Activated T-cell treated with anti-CD3 and anti-CD28 coated beads, Interleukin-2, amount 50 U/mL, for 72 hours (primary cell): ENCODE measurements at places on chromosomes 6 and 20.
A peak's percentile ranks its signal among the peaks of the same experiment; 100 is the strongest.

- no peak for DNase-seq
Observed at GRCh38 chr6:110878751-110879522, 4.4 kb downstream of the AMD1 start.

- DNase-seq = no peak
Observed at GRCh38 chr6:37882724-37883413, 63.3 kb downstream of the ZFAND3 start.

DNA sequence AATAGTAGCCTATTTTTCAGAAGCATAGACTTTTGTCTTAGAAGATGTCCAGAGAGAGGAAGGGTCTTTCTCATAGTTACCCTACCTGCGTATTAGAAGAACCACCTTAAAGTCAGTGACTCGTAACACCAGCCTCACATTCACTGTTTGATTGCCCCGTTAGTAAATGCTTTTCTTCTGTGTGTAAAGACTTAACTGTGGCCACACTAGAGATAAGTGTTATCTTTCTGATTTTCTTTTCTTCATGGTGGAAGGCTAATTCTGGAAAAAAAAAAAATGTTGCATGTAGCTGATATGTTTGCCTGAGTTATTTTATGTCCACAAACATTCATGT is 83.9 kb downstream of the SAMD3 start:
- DNase-seq = no peak

DNA sequence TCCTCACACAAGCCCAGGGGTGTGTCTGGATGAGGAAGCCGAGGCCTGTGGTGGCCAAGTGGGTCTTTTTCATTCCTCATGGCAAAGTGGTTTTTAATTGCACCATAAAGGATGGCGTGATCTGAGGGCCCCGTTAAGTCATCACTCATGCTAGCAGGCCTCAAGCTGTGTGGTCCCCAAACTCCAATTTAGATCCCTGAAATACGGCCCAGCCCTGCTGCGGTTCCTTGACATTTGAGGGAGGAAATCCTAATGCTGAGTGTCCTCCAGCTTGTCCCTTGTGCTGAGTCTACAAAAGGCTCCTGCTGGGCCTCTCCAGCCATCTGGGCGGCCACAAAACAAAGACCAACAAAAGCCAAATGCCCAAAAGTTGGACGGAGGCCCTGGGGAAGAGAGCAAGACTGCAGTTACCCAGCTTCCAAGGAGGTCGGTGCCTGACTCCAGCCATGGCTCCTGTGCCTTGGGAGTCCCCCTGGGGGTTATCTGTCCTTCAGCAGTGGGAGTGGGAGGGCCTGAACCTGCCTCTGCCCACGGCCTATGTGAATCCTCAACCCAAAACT is 162.3 kb upstream of the PDE10A start:
- no peak for DNase-seq

GRCh38 chr6:32226434-32226833 is 2.6 kb upstream of the NOTCH4 start:
- no peak for DNase-seq

- peak; percentile 91 for DNase-seq
Observed at GRCh38 chr6:37207903-37208456, 38.0 kb downstream of the PIM1 start.

- no peak for DNase-seq
Observed at GRCh38 chr20:10754824-10755223, 81.0 kb upstream of the JAG1 start.

DNA sequence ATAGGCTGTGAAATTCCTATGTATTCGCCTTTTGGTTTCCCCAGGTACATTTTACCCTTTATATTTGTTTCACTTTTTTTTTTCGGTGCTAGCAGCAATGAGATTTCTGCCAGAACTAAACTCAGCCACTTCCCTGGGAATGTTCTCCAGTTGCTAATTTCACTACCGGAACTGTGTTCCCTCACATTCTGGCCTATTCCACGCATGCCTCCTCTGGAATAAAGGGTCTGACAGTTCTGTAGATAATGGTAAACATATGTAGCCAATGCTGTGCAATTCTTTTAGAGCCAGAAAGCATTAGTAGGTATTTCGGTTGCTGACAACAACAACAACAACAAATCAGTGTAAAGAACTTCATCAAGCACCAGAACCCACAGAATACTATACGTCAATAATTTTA is 96.1 kb upstream of the TBX18 start:
- no peak for DNase-seq

DNA sequence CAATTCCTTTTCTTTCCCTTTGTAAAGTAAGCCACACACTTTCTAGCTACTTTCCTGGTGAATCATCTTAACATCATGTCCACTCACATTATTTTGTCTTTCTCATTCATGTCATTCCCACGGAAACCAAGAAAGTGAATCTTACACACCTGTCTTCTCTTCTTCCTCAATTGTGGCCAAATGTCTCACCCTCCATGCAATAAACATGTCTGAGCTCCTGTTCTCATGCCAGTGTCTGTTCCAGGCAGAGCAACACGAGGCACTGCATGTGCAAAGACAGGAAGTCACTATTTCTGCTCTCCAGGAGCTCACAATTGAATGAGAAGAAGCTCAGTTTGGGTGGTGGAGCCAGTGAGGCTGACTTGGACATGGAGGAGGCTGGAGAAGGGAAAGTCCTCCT is 29.0 kb upstream of the TMEM244 start:
- DNase-seq = no peak
